Inflammatory macrophage treated with lipopolysaccharide for 4 hours (primary cell): ENCODE measurements at places on chromosomes 3 and 15.
A peak's percentile ranks its signal among the peaks of the same experiment; 100 is the strongest.

- peak; percentile 64 for DNase-seq
Measured at GRCh38 chr3:13650210-13651056, 101.5 kb downstream of the FBLN2 start.

DNA sequence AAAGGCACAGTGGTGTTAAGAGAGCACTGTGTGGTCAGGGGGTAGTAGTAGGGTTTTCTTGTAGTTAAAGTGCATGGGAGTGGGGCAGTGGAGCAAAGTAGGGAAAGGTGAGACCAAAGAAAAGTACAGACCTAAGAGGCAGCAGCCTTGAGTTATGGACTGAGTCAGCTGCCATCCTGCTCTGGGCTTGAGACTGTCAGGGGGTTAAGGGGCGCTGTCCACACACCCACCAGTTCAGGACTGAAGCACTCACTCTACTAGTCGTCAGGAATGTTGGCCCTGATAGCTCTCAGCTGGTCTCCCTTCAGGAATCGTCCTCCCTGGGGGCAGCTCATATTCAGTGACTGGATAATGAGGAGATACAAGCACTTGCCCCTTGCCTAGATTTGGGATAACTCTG, 7.9 kb downstream of the CCR4 start:
- DNase-seq: no peak

DNA sequence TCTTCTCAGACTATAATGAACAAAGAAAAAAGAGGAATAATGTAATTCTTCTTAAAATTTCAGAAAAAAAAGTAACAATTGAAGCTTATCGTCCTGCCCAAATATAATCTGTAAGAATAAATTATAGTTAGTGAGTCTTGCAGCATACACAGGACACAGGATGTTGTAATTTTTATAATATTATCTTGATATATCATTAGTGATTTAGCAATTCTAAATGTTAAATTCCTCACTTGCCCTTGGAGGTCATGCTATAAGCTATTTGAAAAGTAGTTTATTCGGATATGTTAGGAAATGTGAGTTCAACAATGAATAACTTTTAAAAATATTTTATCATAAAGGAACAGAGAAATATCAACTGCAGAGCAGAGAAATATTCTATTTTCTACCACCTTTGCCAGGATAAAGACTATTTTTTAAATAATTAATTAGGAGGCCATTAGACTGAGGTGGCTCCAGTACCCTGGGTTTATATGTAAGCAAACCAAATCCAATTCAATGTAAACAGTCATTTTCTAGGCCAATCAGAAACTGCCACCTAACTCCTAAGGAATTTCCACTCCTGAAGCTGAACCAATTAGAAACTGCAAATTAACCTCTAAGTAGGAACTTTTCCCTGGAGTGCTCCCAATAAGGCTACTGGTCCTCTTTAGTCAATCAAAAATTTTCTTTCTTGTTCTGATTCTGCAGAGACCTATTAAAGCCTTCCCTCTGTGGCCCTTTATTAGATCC, 1109.3 kb downstream of the ROBO2 start:
- DNase-seq: no peak

GRCh38 chr15:80885016-80885579, 104.5 kb downstream of the MESD start:
- no peak for DNase-seq

GRCh38 chr3:60801307-60801706, 449.9 kb downstream of the FHIT start:
- DNase-seq: no peak

DNA sequence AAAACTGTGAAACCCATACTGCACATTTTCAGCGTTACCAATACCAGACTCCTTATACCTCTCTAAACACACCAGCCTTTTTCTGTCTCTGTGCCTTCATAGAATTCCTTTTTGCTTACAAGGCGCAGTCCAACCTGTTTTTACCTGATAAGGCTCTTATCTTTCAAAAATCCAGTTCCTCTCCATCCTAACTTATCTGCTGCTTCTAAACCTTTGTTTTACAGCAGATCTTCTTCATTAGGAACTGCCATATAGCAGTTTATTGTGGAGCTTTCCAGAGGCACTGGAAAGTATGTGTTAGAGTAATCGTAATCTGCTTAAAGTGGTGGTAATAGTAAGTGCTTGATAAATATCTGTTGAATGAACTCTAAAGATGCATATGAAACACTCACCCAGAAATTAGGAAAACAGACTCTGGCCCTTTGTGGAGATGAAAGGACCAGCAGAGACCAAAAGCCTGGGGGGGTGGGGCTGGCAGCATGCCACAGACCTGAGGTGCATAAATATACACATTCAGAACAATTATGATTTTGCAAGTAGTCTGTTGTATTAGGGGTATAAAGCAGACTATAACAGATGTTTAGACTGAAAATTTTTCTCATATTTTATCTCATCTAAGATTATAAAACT, 29.3 kb downstream of the PPP2R3A start:
- no peak for DNase-seq

DNA sequence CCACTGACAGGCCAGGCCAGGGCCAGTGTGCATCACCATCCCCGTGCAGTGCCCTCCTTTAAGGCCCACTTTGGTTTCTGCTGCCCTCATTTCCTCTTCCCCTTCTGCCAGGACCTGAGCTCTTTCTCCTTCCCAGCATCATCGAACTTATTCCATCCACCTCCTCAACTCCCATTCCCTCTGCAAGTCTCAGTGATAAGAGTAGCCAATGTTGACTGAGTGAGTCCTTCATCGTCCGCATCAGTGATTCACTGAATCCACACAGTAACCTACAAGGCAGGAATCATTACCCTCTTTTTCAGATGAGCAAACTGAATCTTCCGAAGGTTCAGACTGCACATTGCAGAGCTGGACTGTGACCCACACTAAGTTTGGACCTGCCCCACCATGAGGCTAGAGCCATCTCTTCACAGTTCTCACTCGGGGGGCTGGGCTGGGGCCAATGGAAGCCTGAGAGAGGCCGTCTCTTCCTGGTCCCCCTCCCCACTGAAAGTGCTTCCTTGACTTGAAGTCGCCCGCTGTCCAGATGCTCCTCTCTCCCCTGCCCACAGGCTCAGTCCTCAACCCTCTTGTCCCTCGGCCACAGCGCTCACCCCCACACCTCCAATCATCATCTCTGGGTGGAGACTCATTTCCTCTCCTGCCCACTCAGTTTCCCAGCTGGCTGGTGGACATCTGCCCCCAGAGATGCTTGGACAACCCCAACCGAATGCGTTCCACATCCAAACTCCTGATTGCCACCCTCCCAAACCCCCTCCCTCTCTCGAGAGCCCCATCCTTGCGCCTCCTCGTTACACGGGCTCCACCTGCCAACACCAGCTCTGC, 15.2 kb upstream of the ANPEP start:
- DNase-seq: no peak

DNA sequence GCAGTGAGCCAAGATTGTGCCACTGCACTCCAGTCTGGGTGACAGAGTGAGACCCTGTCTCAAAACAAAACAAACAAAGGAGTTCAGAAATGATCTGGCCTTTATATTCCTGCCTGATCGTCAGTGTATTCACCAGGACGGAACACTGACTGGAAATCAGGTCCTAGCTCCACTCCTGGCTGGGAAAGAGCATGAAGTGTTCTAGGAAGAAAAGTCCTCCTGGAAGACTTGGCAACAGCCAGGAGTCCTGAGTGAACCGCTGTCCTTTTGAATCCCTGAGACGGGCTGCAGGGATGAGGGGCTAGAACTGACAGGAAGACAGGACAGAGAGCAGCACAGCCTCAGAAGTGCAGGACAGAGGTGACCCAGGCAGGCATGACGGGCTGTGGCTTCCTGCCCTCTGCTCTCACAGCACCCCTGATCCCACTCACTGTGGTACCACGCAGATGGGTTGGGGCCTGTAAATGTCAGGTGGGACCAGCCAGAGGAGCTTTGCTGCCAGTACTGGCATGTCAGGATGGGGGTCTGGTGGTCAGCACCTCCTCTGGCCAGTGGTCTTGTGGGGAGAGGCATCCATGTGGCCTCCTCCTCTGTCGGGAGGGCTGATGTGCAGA, 23.5 kb downstream of the FAN1 start:
- DNase-seq: no peak

GRCh38 chr3:153138276-153139210, 23.5 kb upstream of the RAP2B start:
- peak; percentile 98 for DNase-seq

GRCh38 chr15:84781495-84781894, 33.1 kb downstream of the ZNF592 start:
- DNase-seq: no peak

- no peak for DNase-seq
Measured at GRCh38 chr3:128950223-128950938, 43.5 kb downstream of the CFAP92 start.

- DNase-seq: peak; percentile 47
Measured at GRCh38 chr3:69161587-69162307, 39.4 kb upstream of the LMOD3 start.

DNA sequence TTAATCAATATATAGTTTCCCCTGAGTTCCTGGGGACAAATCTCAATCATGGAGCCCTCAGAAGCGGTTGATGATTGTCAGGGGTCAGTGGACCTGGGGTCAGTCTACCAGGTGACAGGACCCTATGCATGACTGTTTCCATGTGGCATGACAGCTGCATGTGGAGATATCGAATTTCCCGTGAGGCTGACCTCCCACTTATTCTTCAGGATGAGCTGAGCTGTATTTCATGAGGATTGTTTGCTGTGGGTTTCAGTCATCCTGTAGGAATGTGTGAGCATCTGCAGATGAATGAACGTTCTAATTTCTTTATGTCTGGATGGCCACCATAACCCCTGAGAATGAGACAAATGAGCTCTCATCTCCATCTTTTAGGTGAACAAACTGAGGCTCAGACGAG, 93.0 kb upstream of the HES1 start:
- DNase-seq: no peak

GRCh38 chr3:37625051-37625450, 236.6 kb upstream of the CTDSPL start:
- DNase-seq: no peak

GRCh38 chr15:41930221-41930866, 36.5 kb upstream of the SPTBN5 start:
- peak; percentile 84 for DNase-seq

GRCh38 chr15:71005895-71006294, 109.4 kb upstream of the THSD4 start:
- DNase-seq: no peak

DNA sequence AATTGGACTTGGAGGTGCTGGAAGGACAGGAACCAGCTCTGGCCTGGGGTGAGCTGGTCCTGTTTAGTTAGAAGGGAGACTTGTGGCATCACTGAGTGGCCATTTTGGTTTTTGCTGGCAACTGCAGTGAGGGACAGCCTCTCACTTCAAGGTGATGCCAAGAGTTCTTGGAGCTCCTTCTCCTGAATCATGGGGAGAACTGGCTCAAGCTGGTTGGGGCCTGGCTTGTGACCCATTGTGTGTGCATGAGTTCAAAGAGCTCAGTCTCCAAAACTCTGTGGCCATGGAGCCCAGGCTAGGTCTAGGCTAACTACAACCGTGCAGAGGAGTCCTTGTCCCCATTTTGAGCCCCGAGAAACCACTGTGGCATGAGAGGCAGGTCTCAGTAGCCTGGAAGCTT, 60.1 kb upstream of the ZNF148 start:
- no peak for DNase-seq

DNA sequence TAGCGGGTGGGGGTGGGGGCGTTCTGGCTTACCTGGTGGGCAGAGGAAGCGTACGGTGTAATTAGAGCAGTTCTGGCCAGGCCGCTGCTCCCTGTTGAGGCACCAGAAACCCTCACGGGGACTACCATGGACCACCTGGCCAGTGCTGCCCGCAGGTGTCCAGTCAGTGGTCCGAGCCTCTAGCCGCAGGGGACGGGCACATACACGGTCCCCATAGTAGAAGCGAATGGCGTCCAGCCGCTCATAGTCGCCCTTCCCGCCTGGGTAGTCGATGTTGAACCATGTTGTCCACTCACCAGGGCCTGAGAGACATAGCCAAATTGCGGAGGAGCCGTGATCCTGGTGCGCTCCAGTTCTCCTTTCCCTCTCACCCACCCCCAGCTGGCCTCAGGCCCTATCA, 4.5 kb downstream of the CILP start:
- DNase-seq: no peak
